ENCODE measurements at places on chromosomes 3 and 15.

- DNase-seq = peak; percentile 45
Measured at GRCh38 chr3:186108106-186108940, 566 bp downstream of the ETV5 start.

DNA sequence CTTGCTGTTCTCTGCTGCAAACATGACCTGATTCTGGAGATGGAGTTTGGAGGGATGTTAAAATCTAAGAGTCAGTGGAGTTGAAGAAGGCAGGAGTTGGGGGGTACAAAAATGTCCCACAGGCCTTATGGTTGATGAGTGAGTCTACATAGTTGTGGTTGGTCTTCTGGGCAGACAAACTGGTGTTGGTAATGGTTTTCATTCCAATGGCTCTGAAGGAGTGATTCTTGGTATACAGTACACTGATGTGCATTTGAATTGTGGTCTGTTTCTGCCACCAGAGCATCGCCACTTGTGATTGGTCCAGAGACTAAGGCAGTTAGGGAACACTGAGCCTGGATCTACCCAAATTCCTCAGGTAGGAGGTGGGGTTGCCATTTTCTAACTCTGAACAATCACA lies 514.1 kb upstream of the CFAP20DC start:
- no peak for DNase-seq

GRCh38 chr3:45548681-45549075 lies 45.9 kb upstream of the LIMD1 start:
- DNase-seq = no peak

DNA sequence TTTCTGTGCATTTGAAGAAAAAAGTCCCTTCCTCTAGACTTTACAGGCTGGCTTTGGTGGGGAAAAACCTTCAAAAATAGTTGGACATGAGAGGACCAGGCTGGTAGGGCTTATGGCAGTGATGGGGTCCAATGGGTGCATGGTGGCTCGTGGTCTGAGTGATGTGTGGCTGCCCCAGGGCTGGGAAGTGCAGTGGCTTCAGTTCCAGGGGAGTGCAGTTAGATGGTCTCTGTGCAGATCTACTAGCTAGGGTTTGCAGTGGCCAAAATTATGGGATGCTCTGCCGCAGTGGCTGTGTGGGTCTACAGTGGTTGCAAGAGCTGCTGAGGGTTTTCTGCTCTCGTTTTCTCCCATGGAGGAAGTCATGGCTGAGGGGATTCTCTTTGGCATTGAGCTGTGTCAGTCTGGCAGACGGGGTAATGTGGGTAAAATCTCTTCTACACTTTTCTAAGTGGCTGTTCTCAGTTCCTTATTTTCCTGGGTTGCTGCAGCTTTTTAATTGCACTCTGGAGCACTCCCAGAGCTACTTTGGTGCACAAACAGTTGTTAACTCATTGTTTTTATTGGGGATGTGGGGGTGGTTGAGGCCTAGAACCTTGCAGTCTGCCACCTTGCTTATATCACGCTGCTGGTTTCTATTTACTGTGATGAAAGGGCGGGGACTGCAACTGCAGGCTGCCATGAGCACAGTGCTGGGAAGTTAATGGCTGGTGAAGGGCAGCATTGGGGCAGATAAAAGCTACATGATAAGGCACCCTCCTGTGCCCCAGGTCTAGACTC lies 1324.6 kb downstream of the NSUN3 start:
- no peak for DNase-seq

DNA sequence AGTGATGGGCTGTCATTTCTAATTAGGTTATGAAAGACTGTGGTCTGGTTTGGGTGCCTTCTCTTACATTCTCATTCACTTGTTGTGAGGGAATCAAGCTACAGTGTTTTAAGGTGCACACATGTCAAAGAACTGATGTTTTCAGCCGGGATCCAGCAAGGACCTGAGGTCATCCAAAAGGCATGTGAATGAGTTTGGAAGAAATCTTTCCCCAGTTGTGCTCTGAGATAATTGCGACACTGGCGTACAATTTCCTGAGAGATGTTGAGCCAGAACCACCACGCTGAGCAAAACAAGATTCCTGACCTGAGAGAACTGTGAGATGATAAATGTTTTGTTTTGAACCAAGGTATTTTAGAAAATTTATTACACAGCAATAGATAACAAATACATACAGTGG lies 295.3 kb upstream of the SLITRK3 start:
- no peak for DNase-seq

DNA sequence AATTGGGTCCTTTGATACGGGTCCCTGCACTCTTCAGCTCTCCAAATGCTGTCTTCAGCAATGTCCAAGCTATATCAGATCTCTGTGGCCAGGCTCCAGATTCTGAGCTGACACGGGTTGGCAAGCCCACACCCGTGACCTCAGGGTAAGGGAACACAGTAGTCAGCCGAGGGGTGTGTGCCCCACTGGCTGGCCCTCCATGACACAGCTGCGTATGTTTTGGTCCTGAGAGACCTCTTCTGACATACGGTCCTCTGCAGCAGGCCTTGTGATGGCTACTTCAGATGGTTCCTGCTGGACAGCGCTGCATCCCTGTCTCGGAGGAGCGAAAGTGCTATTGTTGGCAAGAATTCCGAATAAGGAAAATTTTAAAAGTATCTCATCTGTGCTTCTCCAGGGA lies 85.2 kb upstream of the ADAMTS17 start:
- no peak for DNase-seq

Data from activated CD8-positive, alpha-beta memory T cell treated with anti-CD3 and anti-CD28 coated beads, Interleukin-2, amount 10 ng/mL, durations not matched to agents 7 days and 5 days (primary cell).